Amniotic epithelial cell (primary cell): ENCODE measurements at places on chromosomes 11 and 22.

GRCh38 chr11:8826901-8827560 is 84.0 kb upstream of the AKIP1 start:
- no peak for DNase-seq

DNA sequence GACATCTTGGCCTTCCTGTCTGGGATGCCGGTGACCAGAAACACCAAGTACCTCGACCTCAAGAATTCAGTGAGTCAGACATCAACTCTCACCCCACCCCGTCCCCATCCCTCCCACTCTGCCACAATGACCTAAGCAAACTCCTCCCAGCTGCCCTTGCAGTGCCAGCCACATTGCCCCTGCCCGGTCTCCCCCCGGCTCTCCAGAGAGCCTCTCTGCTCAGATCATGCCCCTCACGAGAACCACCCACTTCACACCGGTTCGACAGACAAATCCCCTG is 23.6 kb upstream of the MYRF start:
- peak; percentile 83 for DNase-seq

DNA sequence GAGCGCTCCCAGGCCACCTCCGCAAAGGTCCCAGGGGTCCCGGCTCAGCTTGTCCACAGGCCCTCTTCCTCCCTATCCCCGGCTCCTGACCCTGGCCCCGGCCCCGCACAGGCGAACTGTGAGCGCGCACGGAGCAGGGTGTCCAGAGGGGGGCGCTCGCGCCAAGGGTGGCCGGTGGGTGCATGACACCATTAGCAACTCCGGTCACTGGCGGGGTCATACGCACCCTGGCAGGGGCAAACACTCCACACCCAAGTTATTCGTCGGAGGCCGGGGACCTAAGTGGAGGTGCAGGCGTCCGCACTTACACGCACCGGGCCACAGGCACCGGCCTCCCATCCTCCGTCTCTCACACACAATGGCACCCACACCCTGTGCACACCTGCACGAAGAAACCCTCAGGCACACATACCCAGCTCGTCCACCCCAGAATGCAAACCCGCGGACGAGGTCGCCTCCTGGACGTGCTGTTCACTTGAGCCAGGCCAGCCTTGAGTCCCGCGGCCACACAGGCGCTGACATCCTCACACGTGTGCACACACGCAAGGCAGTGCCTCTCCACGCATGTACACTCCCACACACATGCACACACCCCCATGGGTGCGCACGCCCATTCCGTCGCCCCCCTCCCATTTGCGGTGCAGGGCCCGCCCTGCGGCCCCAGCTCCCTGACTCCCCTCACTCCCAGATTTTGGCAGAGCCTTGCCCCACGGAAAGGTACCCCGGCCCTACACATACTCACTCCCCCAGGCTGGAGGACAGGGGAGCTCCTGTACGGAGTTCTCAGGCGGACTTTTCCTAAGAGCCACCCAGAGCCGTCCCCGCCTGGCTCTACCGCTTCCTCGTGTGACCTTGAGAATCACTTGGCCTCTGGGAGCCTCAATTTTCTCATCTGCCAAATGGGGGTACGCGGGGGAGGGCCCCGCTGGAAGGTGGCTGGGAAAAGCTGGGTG is at the start of gene RASGRP2:
Gene RASGRP2 (minus strand): TSS at position 552 of the 953 bp plus-strand sequence. CDS start 1,276 bp downstream, outside the sequence.
- DNase-seq: peak; percentile 34

DNA sequence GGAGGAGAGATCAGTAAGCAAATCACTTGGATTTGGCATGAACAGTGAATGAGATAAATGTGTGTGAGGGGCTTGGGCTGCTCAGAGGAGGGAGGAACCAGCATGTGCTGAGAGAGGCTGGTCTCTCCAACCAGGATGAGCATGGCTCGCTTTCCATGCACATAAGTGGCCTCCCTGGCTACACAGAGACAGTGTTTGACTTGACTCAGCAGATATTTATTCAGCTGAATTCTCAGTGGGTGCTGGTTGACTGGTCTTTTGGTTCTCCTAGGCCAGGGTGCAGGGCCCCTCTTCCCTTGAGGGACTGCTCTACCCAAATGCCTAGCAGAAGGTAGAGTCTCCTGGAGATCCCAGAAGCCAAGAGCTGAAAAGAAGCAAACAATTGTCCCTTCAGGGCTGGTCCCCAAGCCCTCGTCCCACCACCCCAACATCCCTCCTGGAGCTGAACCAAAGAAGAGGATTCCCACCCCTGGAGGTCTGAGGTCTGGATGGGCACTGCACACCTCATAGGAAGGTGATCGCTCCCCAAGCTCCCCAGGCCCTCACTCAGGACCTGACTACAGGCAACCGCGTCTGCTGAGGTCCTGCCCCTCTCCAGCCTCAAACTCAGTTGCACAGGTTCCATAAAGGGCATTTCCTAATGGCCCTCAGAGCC is 3.3 kb upstream of the TRIM29 start:
- DNase-seq: no peak

DNA sequence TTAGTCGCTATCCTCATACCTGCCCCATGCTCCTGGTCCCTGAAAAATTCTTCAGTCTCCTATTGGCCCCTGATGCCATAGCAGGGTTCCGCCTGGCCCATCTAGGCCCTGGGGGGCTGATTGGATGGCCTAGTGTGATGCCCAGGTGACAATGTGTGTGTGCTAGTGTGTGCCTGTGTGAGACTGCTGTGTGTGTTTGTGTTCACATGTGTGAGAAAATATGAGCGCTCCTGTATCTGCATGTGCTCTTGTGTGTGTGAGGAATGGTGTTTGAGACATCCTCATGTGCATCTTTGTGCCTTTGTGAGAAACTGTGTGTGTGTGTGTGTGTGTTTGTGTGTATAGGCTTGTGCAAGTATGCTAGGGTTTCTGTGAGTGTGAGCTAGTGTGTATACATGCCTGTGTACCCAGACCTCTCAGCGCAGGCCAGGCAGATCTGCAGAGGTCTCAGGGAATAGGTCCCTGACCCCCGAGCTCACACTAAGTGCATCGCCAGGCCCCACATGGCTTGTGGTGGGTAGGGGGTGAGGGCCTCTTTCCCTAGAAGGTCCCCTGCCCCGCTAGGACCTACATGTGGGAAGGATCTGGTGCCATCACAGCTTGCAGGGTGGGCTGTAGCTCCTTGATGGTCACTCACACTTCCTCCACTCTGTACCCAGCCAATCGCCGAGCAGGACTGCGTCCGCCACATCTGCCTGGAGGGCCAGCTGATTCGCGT is 64.6 kb downstream of the OTOG start:
- no peak for DNase-seq

DNA sequence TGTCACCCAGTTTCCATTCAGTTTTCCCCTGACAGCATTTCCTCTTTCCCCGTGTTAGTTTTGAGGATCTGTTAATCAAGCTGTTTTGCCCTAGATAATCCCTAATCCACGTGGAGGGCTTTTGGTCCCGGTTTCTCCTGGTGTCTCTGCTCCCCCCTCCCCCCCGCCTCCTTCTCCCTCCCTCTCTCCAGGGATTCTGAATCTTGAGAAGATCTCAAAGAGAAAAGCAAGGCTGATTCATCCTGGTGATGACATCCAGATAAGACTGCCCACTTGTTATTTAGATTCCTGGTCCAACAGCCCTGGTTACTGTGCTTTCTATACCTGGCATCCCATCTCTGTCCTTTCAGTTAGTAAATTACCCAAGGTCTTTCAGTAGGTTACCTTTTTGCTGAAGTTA is 59.4 kb downstream of the KCNA4 start:
- peak; percentile 0 for DNase-seq

GRCh38 chr11:120807414-120808150 is 216.3 kb upstream of the TBCEL start:
- peak; percentile 87 for DNase-seq
